ENCODE measurements at places on chromosomes 1 and 21.

GRCh38 chr1:43554444-43554992 is 23.8 kb downstream of the PTPRF start:
- no peak for DNase-seq

DNA sequence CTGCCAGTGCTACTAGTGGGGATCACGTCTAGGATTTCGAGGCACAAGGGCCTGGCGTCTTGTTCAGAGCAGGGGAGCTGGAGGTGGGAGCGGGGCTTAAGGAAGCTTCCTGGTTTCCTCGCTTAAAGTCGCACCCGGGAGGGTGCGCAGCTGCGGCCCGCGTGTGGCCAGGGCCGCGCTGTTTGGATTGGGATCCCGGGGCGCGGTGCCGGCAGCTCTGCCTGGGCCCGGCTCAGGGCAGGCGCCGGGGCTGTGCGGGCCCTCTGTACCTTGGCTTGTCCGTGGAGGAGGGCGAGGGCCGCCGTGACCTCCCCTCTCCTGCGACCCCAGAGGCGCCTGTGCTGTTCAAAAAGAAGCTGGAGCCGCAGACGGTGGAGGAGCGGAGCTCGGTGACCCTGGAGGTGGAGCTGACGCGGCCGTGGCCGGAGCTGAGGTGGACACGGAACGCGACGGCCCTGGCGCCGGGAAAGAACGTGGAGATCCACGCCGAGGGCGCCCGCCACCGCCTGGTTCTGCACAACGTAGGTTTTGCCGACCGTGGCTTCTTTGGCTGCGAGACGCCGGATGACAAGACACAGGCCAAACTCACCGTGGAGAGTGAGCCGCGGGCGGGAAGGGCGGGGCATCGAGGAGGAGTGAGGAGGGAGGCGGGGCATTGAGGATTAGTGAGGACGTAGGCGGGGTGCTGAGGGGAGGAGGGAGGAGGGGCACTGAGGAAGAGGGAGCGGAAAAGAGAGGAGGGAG is 67.8 kb downstream of the OBSCN start:
- DNase-seq = peak; percentile 93

- DNase-seq = no peak
Observed at GRCh38 chr1:9869831-9870251, 40.2 kb downstream of the CTNNBIP1 start.

GRCh38 chr1:160009801-160010200 is 22.0 kb downstream of the PIGM start:
- no peak for DNase-seq

GRCh38 chr1:154840269-154841176 is 29.6 kb downstream of the KCNN3 start:
- DNase-seq = no peak

DNA sequence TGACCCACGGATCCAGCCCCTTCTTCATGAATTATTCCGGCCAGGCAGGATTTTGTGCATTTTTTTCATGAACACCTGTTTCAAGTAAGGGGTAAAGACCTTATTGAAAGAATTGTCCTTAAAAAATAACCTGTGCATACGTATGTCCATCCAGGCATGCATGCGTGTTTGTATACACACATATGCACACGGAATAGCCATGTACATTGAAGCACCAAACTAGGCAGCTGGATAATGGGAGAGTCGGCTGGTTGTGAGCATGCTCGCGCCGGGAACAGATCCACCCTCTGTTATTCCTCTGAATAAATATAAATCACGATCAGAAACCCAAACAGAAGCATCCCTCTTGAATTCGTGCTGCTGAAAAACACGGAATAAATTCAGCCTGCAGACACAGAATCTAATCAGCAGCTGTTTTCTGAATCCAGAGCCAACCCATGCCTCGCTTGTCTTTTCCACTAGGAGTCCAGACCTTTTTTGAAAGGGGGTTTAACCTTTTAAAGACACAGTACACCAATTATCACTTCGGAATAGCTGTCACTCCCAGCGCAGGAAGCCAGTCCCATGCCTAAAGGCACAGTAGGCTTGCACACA is at the start of gene HIVEP3:
HIVEP3 (minus strand) TSS at position 473 of the 594 bp plus-strand sequence.
- peak; percentile 42 for DNase-seq

DNA sequence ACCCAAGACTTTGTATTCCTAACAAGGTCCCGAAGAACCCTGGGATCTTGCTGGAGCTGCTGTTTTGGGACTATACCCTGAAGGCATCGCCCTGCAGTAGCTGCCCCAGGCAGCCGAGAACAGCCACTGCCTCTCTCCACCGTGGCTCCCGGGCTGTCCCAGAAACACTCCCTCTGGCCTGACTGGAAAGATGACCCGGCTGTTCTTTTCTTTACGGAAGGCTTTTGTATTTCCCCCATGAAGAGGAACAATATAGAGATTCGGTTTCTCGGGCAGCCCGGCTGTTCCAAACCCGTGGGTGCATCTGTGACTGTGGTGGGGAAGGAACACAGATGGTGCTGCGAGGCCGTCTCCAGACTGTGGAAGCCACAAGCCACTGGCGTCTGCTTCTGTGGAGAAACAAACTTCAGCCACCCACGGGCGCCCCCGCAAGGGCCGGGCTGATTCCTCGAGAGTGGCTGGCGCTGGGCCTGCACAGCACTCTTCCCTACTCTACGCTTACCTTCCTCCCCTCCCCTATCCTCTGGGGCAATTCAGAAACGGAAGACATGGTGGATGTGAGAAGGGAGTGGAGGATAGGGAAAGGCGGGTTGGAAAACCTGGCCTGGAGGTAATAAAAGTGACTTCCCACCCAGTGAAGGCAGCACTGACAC is 33.7 kb upstream of the VASH2 start:
- DNase-seq = peak; percentile 50

- DNase-seq = peak; percentile 5
Observed at GRCh38 chr1:29889776-29890175, 653.5 kb downstream of the PTPRU start.

- no peak for DNase-seq
Observed at GRCh38 chr1:165875171-165875570, 47.8 kb downstream of the UCK2 start.

GRCh38 chr1:89535537-89535936 is 10.9 kb downstream of the LRRC8B start:
- no peak for DNase-seq

DNA sequence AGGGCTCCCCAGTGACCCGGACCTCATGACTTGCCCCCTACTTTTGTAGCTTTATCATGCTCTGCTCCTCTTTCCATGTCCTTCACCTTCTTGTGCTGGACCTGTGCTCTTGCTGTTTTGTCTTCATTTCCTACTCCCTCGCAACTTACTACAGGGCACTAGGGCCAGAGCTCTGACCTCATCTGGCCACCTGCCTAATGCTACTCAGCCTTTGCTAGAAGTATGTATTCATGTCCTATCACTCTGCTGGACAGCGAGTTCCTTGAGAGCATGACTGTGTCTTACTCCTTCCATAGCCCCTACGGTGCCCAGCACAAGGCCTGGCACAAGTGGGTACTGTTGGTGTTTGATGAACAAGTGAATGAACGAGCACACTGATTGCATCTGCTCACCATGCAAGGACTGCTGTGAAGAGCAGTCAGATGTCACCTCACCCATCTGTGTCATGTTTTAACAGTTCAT is 1.9 kb downstream of the MTFR1L start:
- DNase-seq = peak; percentile 82

DNA sequence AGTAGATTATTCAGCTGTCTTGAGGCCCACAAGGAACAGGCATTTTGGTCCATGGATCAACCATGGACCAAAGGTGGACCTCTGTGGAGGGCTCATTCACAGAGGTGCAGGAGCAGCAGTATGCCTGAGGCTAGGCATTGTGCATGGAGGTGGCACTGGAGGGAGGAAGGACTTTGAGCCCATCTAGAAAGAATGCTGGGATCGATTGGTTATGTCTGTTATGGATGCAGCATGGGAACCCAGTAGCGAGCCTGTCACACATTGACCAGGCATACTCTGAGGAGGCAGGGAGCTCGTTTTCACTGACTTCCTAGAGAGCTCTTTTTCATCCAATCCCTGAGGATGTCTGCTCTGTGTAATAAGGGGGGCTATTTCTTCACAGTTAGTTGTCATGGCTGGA is 75.5 kb downstream of the KCNN3 start:
- no peak for DNase-seq

- peak; percentile 80 for DNase-seq
Observed at GRCh38 chr1:89843273-89844130, 22.7 kb downstream of the LRRC8D start.

GRCh38 chr1:157092831-157093230 is 6.8 kb downstream of the ETV3L start:
- peak; percentile 51 for DNase-seq

GRCh38 chr1:95117207-95118066 is at the start of gene TLCD4:
Gene TLCD4 (plus strand): TSS chr1:95117355. CDS start chr1:95143902, 26,547 bp downstream.
- DNase-seq = peak; percentile 70

DNA sequence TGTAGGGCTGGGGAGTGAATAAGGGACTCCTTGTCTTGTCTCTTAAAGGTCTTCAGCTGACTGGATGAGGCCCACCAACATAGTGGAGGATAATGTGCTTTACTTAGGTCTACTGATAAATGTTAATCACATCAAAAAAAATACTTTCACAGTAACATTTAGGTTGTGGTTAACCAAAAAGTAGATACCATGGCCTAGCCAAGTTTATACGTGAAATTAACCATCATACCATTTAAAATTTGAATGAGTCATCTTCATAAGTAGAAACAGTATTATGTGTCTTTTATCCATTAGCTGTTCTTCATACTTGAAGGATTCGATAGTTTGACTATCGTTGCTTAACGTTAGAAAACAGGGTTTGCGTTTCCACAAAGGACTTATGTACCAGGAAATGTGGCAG is 80.9 kb downstream of the MTR start:
- no peak for DNase-seq

DNA sequence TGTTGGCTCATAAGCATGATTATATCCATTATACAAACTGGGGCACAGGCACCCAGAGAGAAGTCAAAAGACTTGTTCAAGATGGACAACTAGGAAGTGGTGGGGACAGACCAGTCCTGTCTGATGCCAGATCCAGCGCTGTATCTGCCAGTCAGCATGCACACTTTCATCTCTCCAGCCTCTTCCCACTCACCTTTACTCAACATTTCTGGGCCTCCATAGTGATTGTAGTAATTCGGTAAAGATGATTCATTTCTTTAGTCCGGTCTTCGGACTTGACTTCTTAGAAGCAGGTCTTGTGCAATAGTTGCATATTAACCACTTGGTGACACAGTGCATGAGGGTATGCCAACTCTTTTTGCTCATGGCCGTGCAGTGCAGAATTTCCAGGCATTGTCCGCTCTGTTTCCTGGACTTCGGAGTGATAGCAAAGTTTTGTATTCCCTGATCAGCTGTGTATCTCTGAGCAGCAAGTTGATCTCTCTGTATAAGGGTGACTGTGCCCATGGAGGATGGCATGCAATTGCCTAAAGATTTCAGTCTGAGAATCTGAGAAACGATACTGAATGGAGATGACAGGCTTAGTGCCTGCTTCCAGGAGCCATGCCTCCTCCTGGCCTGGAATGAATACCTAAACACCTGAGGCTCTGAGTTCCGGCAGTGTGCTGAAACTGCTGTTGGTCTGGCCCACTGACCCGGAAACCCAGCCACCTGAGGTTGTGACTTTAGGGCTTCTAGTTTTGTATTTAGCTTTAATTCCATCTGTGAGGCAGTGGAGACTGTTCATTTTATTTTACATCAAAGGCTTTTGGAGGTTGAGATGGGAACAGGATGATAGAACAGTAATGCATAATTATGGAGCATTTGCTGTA is 39.0 kb downstream of the GALNT2 start:
- DNase-seq = no peak

- peak; percentile 23 for DNase-seq
Observed at GRCh38 chr1:38213646-38214434, 167.2 kb upstream of the POU3F1 start.

DNA sequence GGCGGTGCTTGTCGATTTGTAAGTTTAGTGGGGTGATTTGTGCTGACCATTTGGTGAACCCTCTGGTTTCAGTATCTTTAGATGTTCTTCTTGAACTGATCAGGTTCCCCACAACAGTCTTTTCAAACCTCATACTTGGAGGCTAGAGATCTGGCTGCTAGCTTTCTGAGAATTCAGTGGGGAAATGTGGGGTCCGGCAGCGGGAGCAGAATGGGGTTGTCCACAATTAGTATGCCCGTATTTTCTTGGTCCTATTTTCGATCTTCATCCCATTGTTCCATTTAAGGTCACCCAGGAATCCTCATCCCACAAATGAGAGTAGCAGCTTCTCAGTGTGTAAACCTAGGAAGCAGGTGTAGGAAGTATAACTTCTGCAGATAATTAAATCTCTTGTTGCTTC is 10.3 kb upstream of the TPTE start:
- DNase-seq = no peak

DNA sequence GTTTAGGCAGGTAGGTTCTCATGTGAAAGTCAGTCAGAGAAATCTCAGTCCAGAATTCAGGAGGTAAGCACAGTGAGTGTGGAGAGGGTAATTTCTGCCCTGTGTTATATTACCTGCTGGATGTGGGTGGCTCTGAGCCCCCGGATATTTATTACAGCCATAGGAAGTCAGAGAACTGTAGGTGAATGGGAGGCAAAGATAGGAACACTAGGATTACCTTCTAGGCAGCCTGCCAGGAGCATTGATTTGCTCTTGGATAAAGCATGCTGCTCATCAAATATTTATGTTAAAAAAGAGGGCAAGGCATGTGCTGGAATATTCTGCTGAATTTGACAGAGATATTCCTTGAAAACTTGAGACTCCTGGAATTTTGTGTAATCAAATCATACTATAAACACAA is 8.5 kb downstream of the GNG12 start:
- no peak for DNase-seq

Measured in testis (tissue), 5 donors.